ENCODE measurements at places on chromosomes 4 and X.

- DNase-seq: no peak
Observed at GRCh38 chr4:48596336-48596735, 106.3 kb downstream of the ZAR1 start.

- no peak for DNase-seq
Observed at GRCh38 chr4:114076899-114077570, 97.6 kb upstream of the ARSJ start.

GRCh38 chrX:147478899-147479298, 432.8 kb upstream of the FMR1 start:
- DNase-seq: no peak

- no peak for DNase-seq
Observed at GRCh38 chr4:155658681-155659064, 8.0 kb upstream of the GUCY1A1 start.

GRCh38 chrX:72029483-72030411, 102.0 kb downstream of the RTL5 start:
- peak; percentile 27 for DNase-seq

GRCh38 chr4:68175562-68176155, 46.0 kb upstream of the TMPRSS11F start:
- peak; percentile 12 for DNase-seq

DNA sequence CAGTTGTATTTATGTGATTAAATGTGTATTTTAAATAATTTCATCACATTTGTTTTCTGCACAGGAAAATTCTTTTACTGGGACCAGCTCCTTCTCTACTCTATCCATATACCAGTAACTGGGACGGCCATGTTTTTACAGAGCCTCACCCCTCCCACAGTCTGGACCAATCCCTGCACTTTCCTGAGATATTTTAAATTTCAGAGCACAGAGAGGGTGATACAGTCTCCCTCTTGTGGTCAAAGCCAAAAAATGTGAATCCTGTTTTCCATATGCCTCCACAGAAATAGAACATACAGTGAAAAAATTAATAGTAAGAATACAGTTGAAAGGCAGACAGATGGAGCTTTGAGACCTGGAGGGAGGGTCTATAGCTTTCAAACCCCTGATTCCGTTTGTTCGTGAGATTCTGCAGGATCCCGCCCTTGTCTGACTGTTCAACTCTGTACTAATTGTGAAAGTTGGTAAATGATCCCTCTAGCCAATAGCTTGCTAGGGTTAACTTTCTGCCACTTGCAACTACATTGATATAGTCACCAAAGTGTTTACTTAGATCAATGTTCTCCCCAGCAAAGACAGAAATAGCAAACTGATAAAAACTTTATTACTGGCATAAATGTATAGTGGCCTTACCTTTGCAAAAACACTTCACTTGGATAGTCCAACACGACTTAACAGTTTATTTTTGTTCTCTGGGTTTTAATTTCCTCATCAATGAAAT, 172.2 kb downstream of the PPARGC1A start:
- no peak for DNase-seq

GRCh38 chr4:15550491-15550890, 80.8 kb downstream of the CC2D2A start:
- DNase-seq: no peak

GRCh38 chrX:55867708-55868107, 150.2 kb downstream of the RRAGB start:
- DNase-seq: no peak

DNA sequence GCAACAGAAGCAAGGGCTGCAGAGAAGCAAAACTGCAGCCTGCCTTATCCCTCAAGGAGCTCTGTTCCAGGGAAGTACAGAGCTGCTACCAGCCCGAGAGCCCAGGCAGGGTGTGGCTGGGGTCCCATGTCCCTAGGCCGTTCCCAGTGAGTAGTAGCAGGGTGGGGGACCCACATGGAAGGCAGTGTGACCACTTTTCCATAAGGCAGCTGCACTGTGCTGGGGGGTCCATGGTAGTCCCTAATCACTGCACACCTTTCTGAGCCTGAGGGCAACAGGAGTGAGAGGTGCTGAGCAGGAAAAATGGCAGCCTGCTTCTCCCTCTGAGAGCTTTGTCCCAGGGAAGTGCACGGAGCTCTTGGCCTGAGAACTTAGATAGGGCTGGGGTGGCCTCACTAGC, 135.9 kb downstream of the SH3BGRL start:
- DNase-seq: no peak
